Mucosa of gallbladder (tissue), 1 donor: ENCODE measurements at places on chromosomes 5 and 9. TPM values are rescaled to one million over a fixed set of nuclear protein-coding genes. Genes with fewer than 3 reads are reported as not detected.

The FOXE1 gene
- total RNA-seq: not detected

The FAM200C gene
- total RNA-seq: 5.4 TPM

The PCDHA9 gene
- 0.29 TPM for total RNA-seq

The SPINK6 gene
- not detected for total RNA-seq

The PCDHGA10 gene
- total RNA-seq: 6.2 TPM

The COL15A1 gene
- 46.2 TPM for total RNA-seq

The ANKRD20A1 gene
- 3.0 TPM for total RNA-seq

The LAMC3 gene
- 14.2 TPM for total RNA-seq

The MRPL22 gene
- total RNA-seq: 26.2 TPM

The TLX3 gene
- total RNA-seq: not detected

The IL5 gene
- not detected for total RNA-seq

The TJP2 gene
- 116 TPM for total RNA-seq

The PNPLA7 gene
- total RNA-seq: 16.5 TPM

The AQP3 gene
- 26.2 TPM for total RNA-seq

The SLC6A3 gene
- total RNA-seq: 0.23 TPM

The CD14 gene
- 104 TPM for total RNA-seq

The SH2D3C gene
- total RNA-seq: 9.1 TPM

The CDH9 gene
- total RNA-seq: not detected

The ZFP62 gene
- total RNA-seq: 34.7 TPM

The PLK2 gene
- total RNA-seq: 34.9 TPM

The SLC6A18 gene
- not detected for total RNA-seq
